ENCODE measurements at places on chromosomes 3 and 15.

GRCh38 chr3:634511-634910 lies 437.9 kb downstream of the CHL1 start:
- no peak for DNase-seq

DNA sequence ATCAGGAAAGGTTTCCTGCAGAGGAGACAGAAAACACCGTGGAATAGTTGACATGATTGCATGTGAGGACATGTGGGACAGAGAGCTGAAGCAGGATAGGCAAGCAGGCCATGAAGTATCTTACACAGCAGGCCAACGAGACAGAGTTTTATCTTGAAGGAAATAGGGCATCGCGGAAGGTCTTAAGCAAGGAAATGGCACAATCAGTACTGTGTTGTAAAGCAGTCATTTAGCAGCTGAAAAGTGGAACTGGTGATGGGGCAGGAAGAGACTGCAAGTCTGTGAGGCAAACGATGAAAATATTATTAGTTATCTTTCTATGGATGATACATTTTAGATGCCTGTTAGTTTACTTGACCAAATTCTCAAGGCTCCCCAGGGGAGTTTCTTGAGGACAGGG lies 535.1 kb downstream of the SOX2 start:
- no peak for DNase-seq

DNA sequence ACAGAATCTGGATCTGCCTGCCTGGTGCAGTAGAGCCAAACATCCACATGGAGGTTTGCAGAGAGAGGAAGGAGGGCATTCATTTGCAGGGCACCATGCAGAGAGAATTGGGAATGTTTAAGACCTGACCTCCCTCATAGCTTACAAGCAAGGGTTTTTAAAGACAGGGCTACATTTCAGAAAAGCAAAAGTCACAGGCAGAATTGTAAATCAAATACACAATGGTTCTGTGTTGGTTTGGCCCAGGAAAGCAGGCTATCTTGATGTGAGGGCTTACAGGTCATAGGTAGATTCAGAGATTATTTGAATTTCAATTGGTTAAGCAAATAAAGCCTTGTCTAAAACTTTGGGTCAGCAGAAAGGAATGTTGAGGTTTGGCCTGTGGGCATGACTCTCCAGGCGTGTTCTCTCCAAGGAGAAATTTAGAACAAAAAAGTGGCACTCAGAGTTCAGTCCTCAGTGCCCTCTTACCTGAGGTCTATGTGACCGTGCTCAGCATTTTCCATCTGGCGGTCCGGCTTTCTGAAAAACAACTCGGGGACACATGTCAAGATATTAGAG lies 91.5 kb downstream of the CD47 start:
- no peak for DNase-seq

DNA sequence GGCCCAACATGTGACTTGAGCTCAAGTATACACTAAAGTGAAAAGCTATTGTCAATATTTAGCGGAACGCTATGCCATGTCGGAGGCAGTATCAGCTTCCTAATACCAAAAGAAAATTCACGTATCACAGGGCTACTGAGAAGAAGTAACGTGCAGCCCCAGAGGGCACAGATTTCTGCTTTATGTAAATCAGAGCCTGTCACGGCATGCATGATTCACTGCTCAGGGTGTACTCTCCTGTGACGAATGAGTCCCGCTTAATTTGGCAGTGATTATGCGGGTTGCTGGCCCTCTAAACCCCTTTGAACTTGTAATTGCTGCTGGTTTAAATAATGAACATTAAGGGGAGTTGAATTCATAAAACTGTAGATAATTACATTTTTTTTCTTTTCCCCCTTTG lies 85.3 kb downstream of the MEIS2 start:
- no peak for DNase-seq

- DNase-seq, result no peak
Measured at GRCh38 chr3:148974726-148975125, 16.6 kb upstream of the GYG1 start.

- no peak for DNase-seq
Measured at GRCh38 chr15:101233651-101234280, 18.1 kb downstream of the CHSY1 start.

- DNase-seq, result no peak
Measured at GRCh38 chr3:156602424-156602823, 47.5 kb upstream of the SSR3 start.

- no peak for DNase-seq
Measured at GRCh38 chr3:197700095-197700494, 36.6 kb downstream of the RUBCN start.

DNA sequence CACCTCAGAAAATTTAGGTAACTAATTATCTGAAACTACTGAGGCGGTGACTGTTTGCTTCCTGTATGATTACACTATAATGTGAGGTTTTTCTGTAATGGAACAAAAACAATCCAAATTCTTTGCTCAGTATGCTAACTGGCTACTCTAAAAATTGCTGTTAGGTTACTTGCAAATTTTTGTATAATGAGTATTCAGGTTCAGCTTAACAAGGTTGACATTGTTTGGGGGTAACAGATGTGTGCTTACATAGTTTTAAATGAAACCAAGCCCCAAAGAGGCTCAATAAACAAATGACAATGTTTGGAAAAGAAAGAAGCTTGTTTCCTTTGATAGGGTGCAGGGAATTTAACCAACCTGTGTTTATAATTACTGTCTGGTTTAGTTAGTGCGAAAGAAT lies 414.5 kb upstream of the MDFIC2 start:
- no peak for DNase-seq

GRCh38 chr3:130679218-130679617 lies 67.4 kb downstream of the PIK3R4 start:
- no peak for DNase-seq

DNA sequence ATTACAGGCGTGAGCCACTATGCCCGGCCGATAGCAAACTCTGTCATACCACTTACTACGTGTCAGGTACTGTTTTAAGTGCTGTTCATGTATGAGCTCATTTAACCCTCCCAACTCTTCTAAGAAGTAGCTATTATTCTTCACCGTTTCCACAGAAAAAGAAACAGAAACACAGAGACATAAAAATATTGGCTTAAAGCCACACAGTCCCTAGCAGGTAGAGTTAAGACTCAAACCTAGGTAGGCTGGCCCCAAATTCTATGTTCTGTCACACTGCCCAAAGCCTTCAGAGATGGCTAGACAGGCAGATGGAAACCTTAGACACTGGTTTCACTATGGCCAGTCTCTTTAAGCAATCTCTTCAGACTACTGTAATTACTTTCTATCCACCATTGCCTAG lies 149.8 kb upstream of the KCNMB2 start:
- DNase-seq, result no peak

GRCh38 chr15:97084650-97085049 lies 754.1 kb downstream of the NR2F2 start:
- no peak for DNase-seq

GRCh38 chr15:92715758-92716157 lies 60.2 kb upstream of the FAM174B start:
- DNase-seq, result no peak

DNA sequence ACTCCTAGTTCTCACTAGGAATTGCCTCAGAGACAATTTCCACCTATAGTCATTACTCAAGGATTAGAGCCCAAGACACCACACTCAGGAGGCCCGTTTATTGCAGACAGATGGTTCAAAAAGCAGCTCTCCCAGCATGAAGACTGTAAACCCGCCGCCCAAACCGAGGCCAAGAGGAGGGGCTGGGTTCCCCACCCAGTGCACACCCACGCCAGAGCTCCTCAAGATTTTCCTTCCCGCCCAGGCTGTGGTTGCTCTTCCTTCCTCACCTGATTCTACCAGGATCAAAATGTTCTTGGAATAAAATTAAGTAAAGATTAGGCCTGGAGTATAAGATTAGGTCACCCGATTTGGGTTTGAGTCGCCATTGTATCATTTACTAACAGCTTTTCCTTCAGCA lies 364.4 kb downstream of the MECOM start:
- DNase-seq, result no peak

DNA sequence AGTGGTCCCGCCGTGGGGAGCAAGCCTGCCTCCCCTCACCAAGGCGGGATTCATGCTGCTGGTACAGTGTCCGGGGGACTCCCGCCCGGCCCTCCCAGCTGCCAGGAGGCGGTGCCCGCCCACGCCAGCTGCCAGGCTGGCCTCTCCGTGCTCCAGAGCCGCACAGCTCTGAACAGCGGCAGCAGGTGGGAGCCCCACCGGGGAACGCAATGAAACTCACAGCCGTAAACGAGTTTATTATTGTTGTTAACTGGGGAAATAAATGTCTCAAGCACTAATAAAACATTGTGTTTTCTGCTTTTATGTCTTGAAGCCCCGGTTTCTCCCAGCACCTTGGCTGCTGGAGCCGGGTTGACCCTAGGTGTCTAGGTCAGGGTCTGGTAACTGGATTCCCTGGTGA lies 317.7 kb upstream of the TLE3 start:
- DNase-seq, result no peak

GRCh38 chr15:81653259-81653658 lies 279.2 kb upstream of the TMC3 start:
- no peak for DNase-seq

GRCh38 chr3:58524326-58524888 lies 12.6 kb downstream of the ACOX2 start:
- no peak for DNase-seq

- no peak for DNase-seq
Measured at GRCh38 chr3:129398803-129399144, 29.7 kb downstream of the EFCAB12 start.

DNA sequence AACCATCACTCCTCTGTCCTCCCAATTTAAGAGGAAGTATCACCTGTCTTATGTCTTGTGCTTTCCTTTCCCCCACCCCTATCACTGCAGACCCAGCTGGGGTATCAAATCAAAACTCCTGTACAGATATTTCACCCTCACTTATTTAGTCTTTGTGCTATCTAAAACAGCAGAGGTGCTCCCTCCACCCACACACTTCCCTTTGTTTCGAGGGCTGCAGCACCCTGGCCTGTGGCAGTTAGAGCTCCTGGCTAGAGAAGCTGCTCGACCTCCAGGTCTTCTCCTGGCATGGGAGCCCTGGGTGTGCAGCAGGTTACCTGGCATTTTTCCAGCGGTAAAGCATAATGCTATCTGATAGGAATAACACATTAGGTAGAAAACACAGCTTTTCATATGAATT lies 181.4 kb upstream of the BCL6 start:
- no peak for DNase-seq

DNA sequence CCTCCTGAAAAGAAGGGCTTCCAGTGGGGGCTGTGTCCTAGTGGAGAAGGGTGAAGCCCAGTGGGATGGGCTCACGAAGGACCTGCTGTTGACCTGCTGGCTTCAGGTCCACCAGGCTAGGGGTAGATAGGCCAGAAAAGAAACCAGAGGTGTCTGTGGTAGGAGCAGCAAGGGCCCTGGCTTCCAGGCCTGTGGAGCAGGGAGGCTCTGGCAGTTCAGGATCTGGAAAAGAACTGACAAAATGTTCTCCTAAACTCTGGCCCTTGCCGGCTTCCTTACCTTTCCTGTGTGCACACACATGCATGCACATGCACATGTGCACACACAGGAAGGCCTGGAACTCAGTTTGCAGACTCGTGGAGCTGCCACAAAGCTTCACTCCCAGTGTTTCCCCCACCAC lies 49.7 kb downstream of the ABHD2 start:
- no peak for DNase-seq

DNA sequence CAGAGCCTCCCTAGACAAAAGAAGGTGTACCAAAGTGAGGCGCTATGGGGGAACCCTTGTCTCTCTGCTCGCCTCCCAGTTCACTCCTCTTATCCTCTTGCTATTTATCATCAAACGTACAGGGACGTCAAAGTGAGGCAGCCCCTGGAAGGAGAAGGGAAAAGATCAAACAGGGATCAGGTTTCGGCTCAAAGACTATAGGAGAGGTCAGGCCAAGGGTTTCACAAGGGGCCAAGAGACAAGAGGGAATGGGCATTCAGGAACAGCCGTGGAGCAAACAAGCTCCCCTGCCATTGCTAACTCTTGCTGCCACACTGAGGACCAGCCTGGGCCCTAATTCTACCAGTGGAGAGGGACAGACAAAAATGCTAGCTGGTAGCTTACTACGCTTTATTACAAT lies 168.7 kb downstream of the GREM1 start:
- no peak for DNase-seq

DNA sequence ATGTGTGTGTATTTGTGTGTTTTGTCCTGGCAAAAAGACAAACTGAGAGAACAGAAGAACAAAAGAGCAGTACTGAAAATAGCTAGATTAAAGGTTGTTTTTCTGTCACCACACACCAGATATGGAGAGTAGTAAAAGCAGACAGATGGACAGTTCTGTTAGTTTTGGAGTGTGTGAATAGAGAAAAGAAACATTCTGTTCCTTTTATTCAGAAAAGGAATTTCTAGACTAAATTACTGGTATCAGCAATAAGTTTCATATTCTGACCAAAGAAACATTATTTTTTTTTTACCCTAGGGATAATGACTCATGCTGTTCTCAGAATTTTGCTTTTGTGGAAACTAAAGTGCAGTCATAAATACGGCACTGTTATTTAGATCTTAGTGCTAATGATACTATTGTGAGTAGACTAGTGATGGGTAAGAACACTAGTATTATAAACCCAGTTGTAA lies 32.9 kb downstream of the PIK3CA start:
- DNase-seq, result no peak

DNA sequence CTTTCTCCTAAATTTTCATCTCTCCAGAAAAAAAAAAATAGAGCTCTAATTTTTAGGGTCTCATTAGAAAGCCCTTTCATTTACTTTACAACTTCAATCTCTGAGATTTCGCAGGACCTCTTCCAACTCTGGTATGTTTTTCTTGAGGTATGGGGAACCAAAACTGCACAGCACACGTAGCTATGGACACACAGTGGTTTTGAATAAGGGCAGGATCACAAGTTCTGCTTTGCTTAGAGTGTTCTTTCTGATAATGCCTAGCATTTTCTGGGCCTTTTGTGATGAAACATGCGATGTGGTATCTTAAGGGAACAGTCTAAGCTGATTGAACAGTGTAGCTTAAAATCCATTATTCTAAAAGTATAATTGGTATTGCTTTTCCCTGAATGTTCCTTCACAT lies 25.3 kb downstream of the ZNF592 start:
- DNase-seq, result no peak

DNA sequence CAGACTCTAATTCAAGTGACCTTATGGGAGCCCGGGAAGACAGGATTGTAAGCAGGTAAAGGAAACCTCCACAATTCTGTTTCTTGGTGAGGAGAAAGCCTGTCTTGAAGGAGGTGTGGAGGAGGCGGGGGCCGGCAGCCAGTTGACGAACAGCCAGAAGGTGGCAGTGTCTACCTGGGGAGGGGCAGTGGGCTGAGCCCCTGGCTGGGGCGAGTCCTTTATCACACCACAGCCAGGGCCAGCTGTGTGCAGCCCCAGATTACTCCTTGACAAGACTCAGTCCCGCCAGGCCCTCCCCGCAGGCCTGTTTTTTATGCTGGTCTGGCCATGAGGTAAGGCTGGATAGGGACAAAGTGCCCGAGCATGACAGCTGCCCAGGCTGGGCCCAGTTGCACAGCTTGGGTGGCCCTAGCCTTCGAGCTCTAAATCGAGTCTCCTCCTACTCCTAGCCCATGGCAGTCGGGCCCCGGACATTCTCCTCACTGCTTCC lies 40.9 kb upstream of the IDH2 start:
- peak; percentile 33 for DNase-seq

Data from activated T-helper 1 cell treated with Interleukin-2 at 50 U/mL for 16 hours (primary cell).